IPS-NIHi11 (cell line): ENCODE measurements at places on chromosomes 12 and 14.

DNA sequence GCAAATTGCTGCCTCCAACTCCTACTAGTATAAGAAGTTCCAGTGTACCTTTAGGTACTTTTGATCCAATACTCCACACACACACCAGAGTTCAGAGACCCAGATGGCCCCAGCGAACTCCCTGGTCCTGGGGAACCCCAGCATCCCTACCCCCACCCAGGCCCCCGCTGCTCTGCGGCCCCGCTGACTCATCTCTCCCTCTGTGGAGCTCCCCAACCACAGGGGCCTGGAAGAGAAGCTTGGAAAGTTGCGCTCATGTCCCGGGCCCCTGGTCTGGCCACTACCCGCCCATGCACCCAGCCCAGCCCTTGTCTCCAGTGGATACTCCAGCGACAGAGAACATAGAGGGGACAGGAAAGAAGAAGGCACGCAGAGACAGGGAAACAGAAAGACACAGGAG, 4.2 kb upstream of the SP7 start:
- no peak for DNase-seq

GRCh38 chr12:77388445-77389265, 323.3 kb upstream of the E2F7 start:
- DNase-seq: no peak

GRCh38 chr14:99304208-99304607, 32.2 kb upstream of the BCL11B start:
- DNase-seq: no peak

GRCh38 chr12:105235281-105235731, 668 bp downstream of the APPL2 start:
- peak; percentile 10 for DNase-seq

- no peak for DNase-seq
These were observed 9.7 kb upstream of the GAPDH start for GRCh38 chr12:6524648-6525047.

- no peak for DNase-seq
These were observed 85.4 kb downstream of the PTCSC3 start for GRCh38 chr14:36091096-36091495.

GRCh38 chr14:72568296-72568992, 325.5 kb downstream of the DPF3 start:
- no peak for DNase-seq

DNA sequence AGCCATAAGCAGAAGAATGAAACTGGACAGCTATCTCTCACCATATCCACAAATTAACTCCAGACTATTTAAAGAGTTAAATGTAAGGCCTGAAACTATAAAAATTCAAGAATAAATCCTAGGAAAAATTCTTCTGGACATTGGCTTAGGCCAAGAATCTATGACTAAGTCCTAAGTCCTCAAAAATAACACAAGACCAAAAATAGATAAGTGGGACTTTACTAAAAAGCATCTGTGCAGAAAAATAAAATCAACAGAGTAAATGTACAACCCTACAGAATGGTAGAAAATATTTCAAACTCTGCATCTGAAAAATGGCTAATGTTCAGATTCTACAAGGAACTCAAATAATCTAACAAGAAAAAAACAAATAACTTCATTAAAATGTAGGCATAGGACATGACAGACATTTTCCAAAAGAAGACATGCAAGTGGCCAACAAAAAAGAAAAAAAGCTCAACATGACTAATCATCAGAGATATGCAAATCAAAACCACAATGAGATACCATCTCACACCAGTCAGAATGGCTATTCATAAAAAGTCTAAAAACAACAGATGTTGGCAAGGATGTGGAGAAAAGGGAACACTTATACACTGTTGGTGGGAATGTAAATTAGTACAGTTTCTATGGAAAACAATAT, 61.0 kb upstream of the PPFIA2 start:
- no peak for DNase-seq

DNA sequence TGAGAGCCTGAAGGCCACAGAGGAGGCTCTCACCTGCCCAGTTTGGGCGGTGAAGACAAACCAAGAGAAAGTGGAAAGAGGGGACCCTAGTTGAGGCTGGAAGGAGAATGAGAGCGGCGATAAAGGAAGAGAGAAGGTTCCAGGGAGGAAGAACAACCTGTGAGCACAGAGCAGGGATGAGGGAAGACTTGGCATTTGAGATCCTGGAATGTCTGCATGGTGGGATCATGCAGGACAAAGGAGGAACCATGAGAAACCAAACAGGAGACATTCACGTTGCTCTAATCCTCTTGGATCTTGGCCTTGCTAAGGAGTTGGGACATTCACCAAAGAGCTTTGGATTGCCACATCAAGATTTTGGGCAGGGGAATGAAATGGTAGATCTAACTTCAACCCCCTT, 22.9 kb upstream of the RBM19 start:
- no peak for DNase-seq

DNA sequence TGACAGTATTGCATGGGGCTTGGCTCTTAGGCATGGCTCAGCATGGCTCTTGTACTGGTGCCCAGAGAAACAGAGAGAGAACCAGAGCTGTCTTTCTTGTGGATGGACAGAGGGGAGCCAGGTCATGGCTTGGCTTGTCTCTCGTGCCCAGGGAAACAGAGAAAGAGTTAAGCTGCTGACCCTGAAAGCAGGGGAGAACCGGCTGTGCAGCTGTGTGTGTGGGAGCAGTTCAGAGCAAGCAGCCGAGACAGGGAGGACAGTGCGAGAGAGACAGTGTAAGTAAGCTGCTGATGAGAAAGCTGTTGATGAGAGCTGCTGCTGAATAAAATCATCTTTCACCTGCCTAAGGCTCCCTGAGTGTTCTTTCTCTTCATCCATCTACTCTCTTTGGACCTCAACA, 61.3 kb upstream of the DDHD1 start:
- DNase-seq: no peak

DNA sequence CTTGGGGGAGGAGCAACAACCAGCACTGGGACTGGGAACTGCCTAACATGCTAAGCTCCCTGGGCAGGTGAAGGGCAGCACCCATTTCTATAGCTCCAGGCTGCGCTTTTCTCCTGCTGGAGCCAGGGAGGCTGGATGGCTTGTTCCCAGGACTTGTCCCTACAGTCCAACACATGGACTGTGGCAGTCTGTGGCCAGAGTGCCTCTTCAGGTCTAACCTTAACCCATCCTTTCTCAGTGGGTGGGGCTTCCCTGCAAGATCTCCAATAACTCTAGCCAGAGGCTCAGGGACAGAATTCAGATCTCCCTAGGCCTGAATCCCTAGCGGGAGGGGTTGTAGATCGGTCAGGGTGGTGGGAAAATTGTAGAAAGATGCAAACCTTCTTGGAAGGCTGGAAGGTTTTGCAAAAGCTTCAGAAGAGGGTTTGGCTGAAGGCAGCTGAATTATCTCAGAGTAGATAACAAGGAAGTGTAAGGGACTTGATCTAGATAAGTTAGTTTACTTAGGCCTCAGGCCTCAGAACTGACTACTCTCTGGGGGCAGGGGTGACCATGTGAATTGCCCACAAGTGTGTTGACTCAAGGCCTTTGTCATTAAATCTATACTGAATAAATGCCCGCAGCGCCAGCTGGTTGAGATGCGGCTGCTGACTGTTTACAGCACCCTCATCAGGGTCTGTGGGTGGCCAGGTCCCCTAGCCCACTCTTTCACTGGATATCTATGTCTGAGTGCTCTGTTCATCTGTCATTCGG, 60.7 kb downstream of the SSPN start:
- DNase-seq: no peak

DNA sequence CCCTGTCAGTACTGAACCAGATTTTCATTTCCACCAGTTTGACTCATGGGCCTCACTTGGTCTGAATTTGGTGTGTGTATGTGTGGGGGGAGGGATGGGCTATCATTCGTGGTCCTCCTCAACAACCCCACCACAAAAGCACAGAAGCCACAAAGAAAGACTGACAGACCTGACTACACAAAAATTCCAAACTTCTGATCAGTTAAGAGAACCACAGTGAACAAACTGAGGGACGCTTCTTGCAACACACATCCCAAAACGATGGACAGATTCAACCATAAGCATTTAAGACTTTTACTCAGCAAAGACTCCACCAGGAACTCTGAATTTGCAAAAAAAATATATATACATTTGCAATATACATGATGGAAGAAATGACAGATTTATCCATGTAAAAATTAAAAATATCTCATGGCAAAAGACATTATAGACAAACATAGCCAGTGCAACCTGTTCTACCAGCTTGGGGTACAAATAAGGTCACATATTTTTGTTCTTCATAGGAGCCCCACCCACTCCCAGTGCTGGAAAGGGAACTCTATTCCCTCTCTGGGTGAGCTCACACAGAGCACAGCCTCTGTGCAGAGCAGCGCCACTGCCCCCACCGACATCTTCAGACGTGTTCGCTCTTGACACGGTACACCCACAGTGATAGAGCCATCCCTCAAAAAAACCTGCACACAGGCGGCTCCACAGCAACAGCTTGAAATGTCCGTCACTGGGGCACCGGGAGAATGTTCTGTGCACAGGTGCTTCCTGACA, 49.7 kb downstream of the JAG2 start:
- peak; percentile 54 for DNase-seq

- no peak for DNase-seq
These were observed 18.6 kb downstream of the RASSF8 start for GRCh38 chr12:25977047-25977446.

DNA sequence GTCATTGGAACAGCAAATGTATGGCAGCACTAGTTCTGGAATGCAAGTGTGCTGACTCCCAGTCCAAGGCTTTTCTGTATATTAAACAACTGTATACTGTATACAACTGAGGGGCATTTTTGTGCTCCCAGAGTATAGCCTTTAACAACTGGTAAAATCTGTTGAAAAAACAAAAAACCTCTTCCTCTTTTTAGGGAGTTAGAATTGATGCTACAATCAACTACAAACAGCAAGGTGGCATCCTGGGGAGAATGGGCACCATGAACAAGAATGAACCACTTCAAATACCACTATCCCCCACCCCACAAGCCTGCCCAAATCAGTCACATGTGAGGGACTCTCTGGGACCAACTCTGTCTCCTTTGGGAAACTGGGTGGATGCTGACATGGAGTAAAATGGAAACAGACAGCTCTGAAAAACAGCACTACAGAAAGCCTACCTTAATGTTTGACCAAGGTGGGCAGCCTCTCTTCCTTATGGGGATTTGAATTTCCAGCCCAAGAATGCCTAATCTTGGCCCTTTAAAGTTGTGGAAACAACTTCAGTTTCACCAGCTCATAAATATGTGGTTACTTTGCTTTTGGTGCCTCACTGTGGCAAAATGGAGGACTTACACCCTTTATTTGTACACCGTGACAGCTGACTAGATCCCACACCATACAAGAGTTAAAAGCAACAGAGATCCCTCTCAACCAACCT, 7.5 kb downstream of the VTI1B start:
- DNase-seq: peak; percentile 35

- DNase-seq: no peak
These were observed 18.4 kb downstream of the FGD6 start for GRCh38 chr12:95198914-95199313.

DNA sequence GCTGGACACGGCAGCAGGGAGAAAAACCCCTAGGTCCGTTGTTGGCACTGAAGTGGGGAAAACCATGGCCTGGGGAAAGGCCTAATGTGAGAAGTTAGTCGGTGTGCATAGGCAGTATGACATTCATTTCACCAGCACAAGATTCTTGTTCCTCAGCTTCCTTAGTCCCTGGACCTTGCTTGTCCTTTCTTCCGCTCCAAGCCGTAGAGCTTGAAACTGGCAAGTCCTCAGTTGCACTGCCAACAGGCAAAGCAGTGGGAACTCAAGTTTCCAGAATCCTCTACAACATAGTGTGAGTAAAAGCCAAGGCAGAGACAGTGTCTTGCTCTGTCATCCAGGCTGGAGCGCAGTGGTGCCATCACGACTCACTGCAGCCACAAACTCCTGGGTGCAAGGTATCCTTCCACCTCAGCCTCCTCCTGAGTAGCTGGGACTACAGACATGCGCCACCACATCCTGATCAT, 138.5 kb upstream of the AMIGO2 start:
- no peak for DNase-seq

DNA sequence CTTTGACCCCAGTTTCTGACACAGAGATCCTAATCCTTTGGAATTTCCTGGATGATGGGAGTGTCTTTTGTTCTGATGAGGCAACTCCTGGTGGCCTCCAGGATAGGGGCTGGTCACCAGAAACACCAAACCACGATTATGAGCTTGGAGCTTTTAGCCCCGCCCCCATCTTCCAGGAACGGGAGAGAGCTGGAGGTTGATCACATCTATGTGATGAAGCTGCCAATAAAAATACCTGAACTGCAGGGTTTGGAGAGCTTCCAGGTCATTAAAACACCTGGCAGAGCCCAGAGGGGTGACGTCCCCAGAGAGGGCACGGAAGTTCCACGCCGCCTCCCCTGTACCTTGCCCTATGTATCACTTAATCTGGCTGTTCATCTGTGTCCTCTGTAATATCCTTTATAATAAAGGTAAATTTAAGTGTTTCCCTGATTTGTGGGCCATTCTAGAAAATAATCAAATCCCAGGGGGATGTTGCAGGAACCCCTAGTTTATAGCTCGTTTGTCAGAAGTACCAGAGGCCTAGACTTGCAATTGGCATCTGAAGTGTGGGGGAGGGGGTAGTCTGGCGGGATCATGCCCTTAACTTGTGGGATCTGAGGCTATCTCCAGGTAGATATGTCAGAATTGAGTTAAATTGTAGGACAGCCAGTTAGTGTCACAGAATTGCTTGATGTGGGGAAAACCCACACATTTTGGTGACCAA, 21.2 kb downstream of the APPL2 start:
- DNase-seq: no peak

- DNase-seq: no peak
These were observed at the start of gene GZMB for GRCh38 chr14:24634158-24634557. Gene GZMB (minus strand): TSS chr14:24634190. CDS start chr14:24634160, 30 bp downstream.

DNA sequence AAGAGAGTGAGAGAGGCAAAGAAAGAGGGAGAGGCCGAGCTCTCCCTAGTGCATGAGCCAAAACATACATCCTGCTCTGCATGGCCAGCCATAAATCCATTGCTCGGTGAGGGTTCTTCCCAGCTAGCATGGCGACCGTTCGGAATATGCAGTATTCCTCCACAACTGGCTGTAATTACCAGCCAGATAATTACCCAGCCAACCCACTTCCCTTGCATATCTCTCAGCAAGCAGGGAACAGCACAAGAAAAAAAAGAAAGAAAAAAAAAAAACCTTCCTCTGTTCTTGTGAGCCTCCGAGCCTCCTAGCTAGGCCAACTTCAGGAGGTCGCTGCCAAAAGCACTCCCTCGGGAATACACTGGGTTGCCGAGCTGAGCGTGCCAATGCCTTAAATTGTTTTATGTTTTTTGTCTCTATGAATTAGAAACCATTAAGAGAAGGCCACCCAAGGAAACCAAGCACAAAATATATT, 567.9 kb downstream of the MED13L start:
- DNase-seq: no peak

DNA sequence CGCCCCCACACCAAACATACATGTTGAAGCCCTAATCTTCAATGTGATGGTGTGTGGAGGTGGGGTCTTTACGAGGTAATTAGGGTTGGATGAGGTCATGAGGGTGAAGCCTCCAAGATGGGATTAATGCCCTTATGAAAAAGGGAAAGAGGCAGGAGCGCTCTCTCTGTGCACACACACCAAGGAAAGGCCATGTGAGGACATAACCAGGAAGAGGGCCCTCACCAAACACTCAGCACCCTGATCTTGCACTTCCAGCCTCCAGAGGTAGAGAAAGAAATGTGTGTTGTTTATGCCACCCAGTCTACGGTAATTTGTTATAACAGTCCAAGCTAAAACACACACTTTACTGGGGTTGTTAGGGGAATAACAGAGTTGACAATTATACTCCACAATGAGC, 14.6 kb upstream of the PITPNM2 start:
- DNase-seq: no peak

- DNase-seq: no peak
These were observed 15.5 kb upstream of the PRPF39 start for GRCh38 chr14:45068396-45068795.

GRCh38 chr12:57205931-57206330, 10.7 kb upstream of the NXPH4 start:
- no peak for DNase-seq

- no peak for DNase-seq
These were observed 135.8 kb upstream of the SCAF11 start for GRCh38 chr12:46126050-46126727.
